ENCODE measurements at places on chromosomes 6 and 20.

GRCh38 chr6:26215585-26216358 lies 128.5 kb downstream of the HFE start:
- H3K27me3 ChIP-seq, result no peaks in the 10 kb centered on the region
- H3K4me1 ChIP-seq, result no peaks in the 10 kb centered on the region
- DNase-seq, result peak; percentile 81

DNA sequence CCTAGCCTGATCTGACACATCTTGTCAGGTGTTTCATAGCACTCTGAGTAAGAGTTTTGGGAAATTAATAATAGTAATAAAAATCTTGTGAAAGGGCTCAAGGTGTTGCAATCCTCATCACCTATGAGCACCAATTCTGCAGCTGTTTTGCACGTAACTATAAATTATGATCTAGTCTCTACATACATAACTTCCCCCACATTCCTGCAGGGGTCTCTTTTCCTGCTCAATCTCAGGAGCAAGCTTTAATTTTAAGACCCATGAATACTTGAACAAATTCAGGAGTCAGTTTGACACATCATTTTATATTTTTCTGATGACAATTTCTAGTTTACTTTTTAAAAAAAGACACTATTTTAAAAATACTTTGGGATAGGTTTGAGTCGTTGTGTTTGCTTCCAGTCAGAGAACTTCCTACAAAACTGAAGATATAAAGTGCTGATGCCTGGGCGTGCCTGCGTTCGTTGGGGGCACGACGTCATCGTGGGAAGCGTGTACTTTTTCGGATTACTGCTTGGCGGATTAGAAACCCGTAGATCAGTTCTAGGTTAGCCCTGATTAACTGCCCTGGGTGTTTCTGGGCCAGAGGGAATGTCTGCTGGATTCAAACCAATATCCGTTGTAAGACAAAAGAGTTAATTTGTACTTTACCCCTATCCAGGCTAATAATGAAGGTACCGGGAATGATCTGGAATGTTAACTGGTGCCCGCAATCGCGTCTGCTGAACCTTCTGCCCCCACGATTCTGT lies 1.0 kb upstream of the E2F3 start:
- H3K4me3 ChIP-seq, result peak overlapping the region; percentile 70
- no peak overlapping the region for H3K27ac ChIP-seq

DNA sequence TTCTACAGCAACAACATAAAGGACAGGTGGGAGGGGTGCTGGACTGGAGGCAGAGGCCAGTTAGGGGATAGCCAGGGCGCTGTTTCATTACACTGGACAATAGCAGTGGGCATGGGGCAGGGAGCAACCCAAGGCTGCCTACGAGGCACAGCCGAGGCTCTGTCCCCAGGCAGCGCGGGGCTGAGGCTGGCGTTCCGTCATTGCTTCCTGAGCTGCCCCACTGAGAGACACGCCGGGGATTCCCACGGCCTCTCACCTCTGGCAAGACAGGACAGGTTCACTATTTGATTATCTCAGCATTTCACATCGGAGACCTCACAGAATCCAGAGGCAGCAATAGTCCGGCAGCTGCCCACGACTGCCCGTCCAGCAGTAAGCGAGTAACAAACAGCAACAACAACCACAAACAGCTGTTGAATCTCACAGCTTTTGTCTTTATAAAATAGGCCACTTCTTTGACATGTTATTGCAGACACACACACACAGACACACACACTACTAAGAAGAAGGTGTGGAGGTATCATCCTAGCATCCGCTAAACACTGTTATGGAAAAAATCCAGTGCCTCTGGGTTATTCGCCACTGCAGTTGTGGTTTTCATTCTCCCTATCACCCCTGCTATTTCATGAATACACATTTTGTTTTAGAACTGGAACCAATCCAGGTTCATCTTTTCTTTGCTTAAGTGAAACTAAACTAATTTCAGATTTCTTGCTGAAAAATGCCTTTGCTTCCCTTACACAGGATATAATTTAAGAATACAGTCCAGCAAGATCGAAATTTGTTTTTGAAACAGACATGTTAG lies 19.5 kb downstream of the KIF25 start:
- no peaks in the 10 kb centered on the region for H3K4me1 ChIP-seq
- H3K4me3 ChIP-seq, result no peak overlapping the region
- H3K27me3 ChIP-seq, result no peaks in the 10 kb centered on the region
- DNase-seq, result no peak

GRCh38 chr6:97282238-97282725 lies 734 bp downstream of the MMS22L start:
- no peaks in the 10 kb centered on the region for H3K27me3 ChIP-seq
- peak overlapping the region; percentile 96 for H3K4me3 ChIP-seq
- H3K4me1 ChIP-seq, result no peaks in the 10 kb centered on the region
- DNase-seq, result peak; percentile 40
- no peaks in the 10 kb centered on the region for H3K36me3 ChIP-seq
- H3K27ac ChIP-seq, result peak overlapping the region; percentile 73

DNA sequence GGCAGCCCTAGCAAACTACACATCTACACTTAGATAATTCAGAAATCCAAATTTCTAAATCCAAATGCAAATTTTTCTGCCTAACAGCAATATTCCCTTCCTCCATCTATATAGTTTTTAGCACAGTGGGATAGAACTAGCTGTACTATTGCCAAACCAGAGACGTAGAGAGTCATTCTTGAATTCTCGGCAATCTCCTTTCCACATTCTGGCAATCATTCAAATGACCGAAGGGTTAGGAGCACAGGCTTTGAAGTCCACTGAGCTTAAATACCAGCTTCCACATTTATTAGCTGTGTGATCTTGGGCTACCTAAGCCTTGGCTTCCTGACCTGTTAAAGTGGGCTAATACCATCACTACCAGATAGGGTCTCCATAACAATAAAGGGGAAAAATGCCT lies 3.1 kb upstream of the RPS12 start:
- no peak overlapping the region for H3K27ac ChIP-seq
- peaks cover 5% of the 10 kb centered on the region for H3K36me3 ChIP-seq
- no peaks in the 10 kb centered on the region for H3K27me3 ChIP-seq
- no peak for DNase-seq
- H3K4me1 ChIP-seq, result no peaks in the 10 kb centered on the region

DNA sequence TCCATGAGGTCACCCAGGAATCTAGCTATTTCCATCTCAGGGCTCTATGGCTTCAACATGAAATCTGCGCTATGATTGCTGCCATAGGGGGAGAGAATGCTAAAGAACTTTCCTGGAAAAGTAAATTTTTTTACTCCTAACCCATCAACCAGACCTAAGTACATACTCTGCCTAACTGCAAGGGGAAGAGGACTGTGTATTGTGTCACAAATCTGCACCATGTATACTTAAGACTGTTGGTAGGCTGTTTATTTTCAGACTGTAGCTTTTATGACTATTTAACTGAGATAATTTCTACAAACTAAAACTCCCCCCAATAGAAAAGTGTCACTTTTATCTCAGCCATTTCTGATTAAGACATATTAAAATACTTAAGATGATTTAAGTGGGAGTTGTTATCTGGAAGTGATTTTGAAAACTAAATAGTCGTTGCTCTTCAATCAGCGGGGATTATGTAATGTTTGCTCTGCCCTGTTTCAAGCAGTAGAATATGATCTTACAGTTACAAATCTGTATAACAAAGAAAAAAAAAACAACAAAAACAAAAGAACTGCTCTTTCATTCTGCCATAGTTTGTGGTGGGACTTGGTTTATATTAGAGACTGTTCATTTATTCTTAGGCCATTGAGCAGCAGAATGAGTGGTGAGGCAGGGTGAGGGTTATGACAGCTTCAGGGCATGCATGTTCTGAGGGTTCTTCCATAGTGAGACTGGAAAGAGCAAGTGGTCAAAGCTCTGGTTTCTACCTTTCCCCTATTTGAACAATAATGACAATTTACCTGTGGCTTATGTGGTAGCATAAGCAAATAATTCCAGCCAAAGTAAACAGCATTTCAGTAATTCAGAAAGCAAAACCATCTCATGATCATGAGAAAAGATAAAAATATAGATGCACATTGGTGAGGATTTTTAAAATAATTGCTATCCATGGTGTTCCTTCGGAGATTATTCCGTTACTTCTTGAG lies 126.3 kb upstream of the CEP162 start:
- H3K36me3 ChIP-seq, result no peaks in the 10 kb centered on the region
- no peak overlapping the region for H3K27ac ChIP-seq
- no peaks in the 10 kb centered on the region for H3K4me1 ChIP-seq

GRCh38 chr6:498795-499231 lies 107.3 kb downstream of the IRF4 start:
- DNase-seq, result no peak
- H3K27ac ChIP-seq, result no peak overlapping the region
- no peaks in the 10 kb centered on the region for H3K27me3 ChIP-seq
- H3K4me1 ChIP-seq, result no peaks in the 10 kb centered on the region
- H3K4me3 ChIP-seq, result no peak overlapping the region

- DNase-seq, result peak; percentile 92
- H3K27me3 ChIP-seq, result no peaks in the 10 kb centered on the region
- peak within 1 kb of the TSS; percentile 64 for H3K27ac ChIP-seq
- H3K36me3 ChIP-seq, result no peaks in the 10 kb centered on the region
Observed at GRCh38 chr6:159693128-159693893, at the start of gene SOD2. TSS of gene SOD2 (minus strand) at chr6:159693241. CDS start at chr6:159693167, 74 bp downstream.

- DNase-seq, result no peak
- H3K4me3 ChIP-seq, result no peak overlapping the region
- no peaks in the 10 kb centered on the region for H3K36me3 ChIP-seq
- H3K4me1 ChIP-seq, result no peaks in the 10 kb centered on the region
- no peak overlapping the region for H3K27ac ChIP-seq
Observed at GRCh38 chr6:32424589-32425300, 14.9 kb upstream of the HLA-DRA start.

GRCh38 chr6:14353798-14354197 lies 236.2 kb downstream of the CD83 start:
- no peak overlapping the region for H3K27ac ChIP-seq
- H3K27me3 ChIP-seq, result no peaks in the 10 kb centered on the region
- H3K4me1 ChIP-seq, result no peaks in the 10 kb centered on the region
- no peak overlapping the region for H3K4me3 ChIP-seq
- H3K36me3 ChIP-seq, result no peaks in the 10 kb centered on the region

- H3K27ac ChIP-seq, result no peak overlapping the region
- H3K27me3 ChIP-seq, result no peaks in the 10 kb centered on the region
- DNase-seq, result no peak
- H3K4me3 ChIP-seq, result no peak overlapping the region
Observed at GRCh38 chr6:6643398-6643797, 54.9 kb downstream of the LY86 start.

GRCh38 chr20:652615-653109 lies 338 bp downstream of the SRXN1 start:
- peaks cover 13% of the 10 kb centered on the region for H3K4me1 ChIP-seq
- peak; percentile 62 for DNase-seq
- H3K27me3 ChIP-seq, result no peaks in the 10 kb centered on the region
- peak overlapping the region; percentile 69 for H3K4me3 ChIP-seq
- H3K36me3 ChIP-seq, result peaks cover 3% of the 10 kb centered on the region

- no peaks in the 10 kb centered on the region for H3K27me3 ChIP-seq
- DNase-seq, result no peak
- H3K36me3 ChIP-seq, result no peaks in the 10 kb centered on the region
- H3K4me3 ChIP-seq, result no peak overlapping the region
- no peaks in the 10 kb centered on the region for H3K4me1 ChIP-seq
- H3K27ac ChIP-seq, result no peak overlapping the region
Observed at GRCh38 chr6:170237999-170238740, 52.7 kb downstream of the DLL1 start.

GRCh38 chr20:55790178-55790577 lies 215.1 kb downstream of the CBLN4 start:
- no peak for DNase-seq
- H3K27me3 ChIP-seq, result no peaks in the 10 kb centered on the region
- no peak overlapping the region for H3K4me3 ChIP-seq
- no peaks in the 10 kb centered on the region for H3K4me1 ChIP-seq
- no peak overlapping the region for H3K27ac ChIP-seq
- no peaks in the 10 kb centered on the region for H3K36me3 ChIP-seq

DNA sequence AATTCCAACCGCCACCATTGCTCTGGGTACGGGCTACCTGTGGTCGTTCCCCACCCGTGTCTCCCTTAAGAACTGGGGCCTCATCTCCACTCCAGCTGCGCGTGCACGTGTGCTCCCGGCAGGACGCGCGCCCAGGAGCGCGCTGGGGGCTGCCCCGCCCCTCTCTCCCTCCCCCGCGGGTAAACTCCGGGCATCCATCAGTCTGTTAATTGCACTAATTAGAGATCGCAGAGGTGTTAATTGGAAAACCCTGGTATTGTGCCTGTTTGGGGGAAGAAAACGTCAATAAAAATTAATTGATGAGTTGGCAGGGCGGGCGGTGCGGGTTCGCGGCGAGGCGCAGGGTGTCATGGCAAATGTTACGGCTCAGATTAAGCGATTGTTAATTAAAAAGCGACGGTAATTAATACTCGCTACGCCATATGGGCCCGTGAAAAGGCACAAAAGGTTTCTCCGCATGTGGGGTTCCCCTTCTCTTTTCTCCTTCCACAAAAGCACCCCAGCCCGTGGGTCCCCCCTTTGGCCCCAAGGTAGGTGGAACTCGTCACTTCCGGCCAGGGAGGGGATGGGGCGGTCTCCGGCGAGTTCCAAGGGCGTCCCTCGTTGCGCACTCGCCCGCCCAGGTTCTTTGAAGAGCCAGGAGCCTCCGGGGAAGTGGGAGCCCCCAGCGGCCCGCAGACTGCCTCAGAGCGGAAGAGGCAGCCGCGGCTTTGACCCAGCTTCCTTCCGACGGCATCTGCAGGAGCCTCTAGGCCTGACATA lies 14.4 kb downstream of the FOXP4 start:
- peak overlapping the region; percentile 55 for H3K4me3 ChIP-seq
- peak; percentile 89 for DNase-seq
- H3K27me3 ChIP-seq, result no peaks in the 10 kb centered on the region

GRCh38 chr6:164107297-164107995 lies 692.9 kb downstream of the QKI start:
- DNase-seq, result peak; percentile 77
- peaks cover 3% of the 10 kb centered on the region for H3K4me1 ChIP-seq
- H3K27me3 ChIP-seq, result no peaks in the 10 kb centered on the region
- H3K36me3 ChIP-seq, result no peaks in the 10 kb centered on the region

DNA sequence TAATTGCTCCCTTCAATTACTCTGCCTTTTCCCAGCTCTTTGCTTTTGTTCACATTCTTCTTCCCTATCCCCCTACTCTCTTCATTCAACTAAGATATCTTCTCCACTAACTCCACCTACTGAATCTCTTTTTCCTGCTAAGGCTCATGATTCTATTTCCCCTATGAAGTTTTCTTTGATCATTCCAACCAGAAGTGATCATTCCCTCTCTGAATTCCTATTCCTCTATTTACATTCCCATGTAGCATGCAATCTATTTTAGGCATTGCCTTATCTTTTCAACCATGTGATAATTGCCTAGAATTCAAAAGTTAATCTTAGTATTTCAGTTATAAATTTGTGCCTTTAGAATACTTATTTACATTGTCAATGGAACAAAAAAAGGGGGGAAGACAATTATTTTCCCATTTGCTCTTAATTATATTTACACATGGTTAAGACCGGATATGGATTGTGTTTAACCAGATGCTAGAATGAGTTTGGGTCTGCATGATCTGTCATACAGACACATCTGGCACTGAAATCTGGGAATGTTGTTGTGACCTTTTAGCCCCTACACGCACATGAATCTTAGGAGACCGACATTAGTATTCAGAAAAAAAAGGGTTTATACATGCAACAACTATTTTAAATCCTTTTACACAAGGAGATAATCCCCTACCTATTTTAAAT lies 20.8 kb downstream of the MOXD1 start:
- H3K36me3 ChIP-seq, result no peaks in the 10 kb centered on the region
- no peaks in the 10 kb centered on the region for H3K27me3 ChIP-seq
- no peak overlapping the region for H3K4me3 ChIP-seq
- no peak overlapping the region for H3K27ac ChIP-seq
- no peaks in the 10 kb centered on the region for H3K4me1 ChIP-seq
